ENCODE measurements at places on chromosomes 3 and 15.
A peak's percentile ranks its signal among the peaks of the same experiment; 100 is the strongest.

DNA sequence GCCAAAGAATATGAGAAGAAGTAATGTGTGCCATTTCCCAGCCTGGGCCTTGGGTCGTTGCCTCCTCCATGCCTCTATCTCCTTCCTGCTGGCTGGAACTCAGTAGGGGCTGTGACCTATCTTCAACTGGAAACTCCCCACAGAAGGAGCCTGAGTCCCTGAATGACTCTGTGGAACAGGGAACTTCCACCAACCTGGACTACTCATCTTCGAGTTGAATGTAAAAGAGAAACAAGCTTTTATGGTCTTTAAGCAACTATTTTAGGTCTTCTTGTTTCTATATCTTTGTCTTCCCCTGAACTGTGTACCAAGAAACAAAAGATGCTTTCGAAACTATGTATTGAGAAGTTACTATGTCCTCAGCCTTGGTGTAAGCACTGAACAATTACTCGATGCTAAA, 355.3 kb upstream of the NR2F2 start:
- no peak for DNase-seq

- no peak for DNase-seq
These were observed 104.2 kb downstream of the ITPR1 start for GRCh38 chr3:4597208-4597985.

- DNase-seq: no peak
These were observed 94.2 kb downstream of the ZBTB20 start for GRCh38 chr3:115052906-115053305.

- DNase-seq: no peak
These were observed 270.0 kb downstream of the NAALADL2 start for GRCh38 chr3:175129126-175129525.

DNA sequence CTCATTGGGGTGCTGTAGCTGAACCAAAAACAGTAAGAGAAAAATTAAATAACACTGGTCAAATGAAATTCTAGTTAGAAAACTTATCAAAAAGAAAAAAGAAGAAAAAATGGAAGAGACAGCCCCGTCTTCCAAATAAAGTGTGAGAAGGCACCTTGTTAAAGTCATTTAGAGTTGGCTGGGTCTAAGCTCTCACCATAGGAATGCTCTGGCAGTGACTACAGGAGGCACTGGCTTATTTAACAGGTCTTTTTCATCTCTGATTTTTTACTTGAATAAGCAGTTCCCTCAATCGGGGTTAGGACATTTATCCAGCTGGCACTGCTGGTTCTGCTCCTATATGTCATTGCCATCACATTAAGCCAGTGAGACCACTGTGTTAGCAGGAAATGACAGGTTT, 1.6 kb upstream of the ABI3BP start:
- no peak for DNase-seq

- no peak for DNase-seq
These were observed 24.9 kb upstream of the MYZAP start for GRCh38 chr15:57566834-57567233.

GRCh38 chr3:71201939-71202338, 381.6 kb downstream of the FOXP1 start:
- no peak for DNase-seq

DNA sequence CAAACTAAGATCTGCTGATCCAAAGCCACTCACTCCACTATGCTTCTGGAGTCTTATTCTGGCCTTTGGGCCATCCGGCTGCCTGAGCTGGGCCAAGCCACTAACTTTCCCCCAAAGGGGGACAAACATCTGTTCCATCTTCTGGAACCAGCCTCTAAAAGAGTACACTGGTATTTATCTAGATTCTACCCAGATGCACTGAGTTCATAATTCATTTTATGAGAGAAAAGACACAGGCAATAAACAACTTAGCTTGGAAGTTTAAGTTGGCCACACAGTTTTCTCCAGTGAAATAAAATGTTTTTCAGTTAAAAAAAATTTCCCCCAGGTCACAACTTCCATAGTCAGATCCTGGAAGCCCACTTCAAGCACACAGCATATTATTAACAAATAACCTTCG, 80.1 kb upstream of the ARHGEF3 start:
- DNase-seq: no peak

DNA sequence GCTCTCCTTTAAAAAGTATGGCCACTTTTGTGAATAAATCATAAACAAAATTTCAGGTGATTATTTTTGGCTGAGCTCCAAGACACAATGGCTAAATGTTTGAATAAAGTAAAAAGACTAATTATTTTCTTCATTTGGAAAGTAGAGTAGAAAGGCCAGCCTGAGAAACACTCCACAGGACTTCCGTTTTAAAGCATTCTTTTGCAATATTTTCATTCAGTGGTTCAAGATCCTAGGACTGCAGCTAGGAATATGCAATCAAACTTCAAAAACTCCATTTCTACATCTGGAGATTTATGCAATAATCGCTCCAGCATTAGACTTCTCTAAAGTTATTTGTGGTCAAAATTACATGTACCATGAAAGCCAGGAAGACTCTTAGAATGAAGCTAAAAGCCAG, 62.8 kb downstream of the MECOM start:
- DNase-seq: no peak

DNA sequence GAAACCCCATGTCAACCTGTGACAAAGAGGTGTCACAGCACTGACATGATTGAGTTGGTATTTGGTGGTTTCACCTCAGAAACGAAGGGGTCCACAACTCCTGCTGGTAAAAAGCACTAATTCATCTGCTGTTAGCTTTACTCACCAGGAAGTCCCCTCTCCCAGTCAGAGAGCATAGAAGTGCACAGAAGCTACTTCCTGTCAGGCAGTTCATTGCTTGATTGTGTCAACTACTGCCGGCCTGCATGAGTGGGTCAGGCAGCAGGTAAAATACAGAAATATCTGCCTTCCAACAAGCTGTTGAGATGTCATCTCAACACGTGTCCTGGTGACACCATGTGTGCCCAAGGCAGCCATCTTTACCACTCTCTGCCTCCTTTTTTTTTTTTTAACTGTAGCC, 596.6 kb upstream of the NR2F2 start:
- no peak for DNase-seq

GRCh38 chr3:113606539-113607218, 74.3 kb downstream of the SIDT1 start:
- DNase-seq: no peak

DNA sequence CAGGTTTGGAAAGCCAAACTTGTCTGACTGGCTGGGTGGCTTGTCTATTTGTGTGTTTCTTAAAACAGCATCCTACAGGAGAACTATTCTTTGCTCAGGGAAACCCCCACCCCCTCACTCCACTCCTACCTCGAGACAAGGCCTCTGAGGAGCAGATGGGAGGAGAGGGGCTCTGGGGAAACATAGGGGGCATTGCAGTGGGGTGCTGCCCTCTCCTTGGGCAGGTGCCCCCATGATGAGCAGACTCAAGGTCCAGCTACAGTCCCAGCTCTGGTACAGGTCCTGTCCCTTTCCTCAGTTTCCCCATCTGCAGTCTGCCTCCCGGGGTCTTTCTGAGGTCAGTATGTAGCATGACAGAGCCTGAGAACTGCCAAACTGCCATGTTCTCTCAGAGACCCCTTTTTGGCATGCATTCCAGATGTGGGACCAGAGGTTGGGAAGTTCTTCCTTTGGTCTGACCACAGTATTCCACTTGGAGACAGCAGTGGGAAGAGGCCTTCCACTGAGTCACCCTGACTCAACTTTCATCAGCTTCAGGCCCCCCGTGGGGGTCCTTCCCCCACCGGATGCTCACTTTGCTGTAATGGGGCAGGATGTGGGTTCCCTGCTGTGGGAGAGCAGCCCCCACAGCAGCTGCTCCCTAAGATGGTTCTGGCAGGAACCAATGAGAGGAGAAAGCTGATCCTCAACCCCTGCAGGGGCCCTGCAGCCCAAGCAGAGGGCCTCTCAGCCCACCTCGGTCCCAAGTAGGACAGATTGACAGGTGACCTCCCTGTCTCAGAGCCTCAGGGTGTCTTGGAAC, 32.3 kb upstream of the CYP11A1 start:
- peak; percentile 54 for DNase-seq

- DNase-seq: no peak
These were observed 69.3 kb downstream of the FOXB1 start for GRCh38 chr15:60073466-60073840.

DNA sequence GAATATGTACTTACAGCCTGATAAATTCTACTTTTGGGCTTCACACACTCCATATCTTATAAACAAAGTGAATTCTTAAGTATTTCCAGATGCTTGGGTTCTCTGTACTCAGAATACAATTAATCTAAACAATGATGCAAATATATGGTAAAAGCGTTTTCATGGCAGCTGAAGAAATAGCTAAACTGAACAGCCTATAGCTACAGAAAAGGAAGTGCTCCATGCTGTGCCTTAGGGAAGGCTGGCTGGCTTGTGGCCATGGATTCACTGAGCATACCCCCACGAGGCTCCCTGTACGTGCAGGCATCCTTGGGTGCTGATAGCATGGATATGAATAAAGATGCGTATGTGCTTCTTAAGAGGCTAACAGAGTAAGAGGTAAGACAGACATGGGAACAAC, 264.0 kb downstream of the KLF13 start:
- DNase-seq: no peak

DNA sequence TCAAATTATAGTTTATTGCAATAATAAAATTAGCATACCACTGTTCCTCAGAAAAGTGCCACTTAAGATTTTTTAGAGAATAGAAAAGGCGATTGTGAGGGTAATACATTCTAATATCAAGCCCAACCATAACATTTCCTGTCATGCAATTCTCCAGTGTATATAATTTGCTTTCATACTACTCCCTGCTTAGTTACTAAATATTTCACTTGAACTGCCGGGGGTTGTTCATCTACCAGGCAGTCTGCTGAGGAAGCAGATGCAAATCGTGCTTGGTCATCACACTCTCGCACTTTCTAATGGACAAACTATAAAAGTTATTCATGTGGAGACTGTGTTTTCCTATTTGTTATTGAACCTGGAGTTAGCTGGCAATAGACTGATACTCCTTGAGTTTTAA, 645.6 kb upstream of the CBLB start:
- no peak for DNase-seq

DNA sequence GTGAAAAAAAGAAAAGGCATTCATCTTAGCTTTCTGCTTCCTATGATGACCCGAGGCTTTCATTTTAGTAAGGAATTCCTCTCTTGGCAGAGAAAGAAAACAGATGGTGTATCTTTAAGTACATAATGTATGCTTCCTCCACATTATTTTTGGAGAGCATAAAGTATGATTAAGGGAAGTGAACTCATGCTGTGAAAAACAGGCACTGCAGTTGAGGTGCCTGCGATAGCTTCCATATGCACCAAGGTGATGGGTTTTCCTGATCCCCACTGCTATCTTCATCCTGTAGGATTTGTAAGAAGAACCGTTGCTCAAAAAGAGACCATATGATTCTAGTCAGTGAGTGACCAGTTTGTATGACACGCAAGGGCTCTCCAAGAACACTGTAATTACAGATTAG, 411.5 kb upstream of the MCTP2 start:
- no peak for DNase-seq

- DNase-seq: peak; percentile 82
These were observed 9.7 kb downstream of the EOMES start for GRCh38 chr3:27712136-27713077.

DNA sequence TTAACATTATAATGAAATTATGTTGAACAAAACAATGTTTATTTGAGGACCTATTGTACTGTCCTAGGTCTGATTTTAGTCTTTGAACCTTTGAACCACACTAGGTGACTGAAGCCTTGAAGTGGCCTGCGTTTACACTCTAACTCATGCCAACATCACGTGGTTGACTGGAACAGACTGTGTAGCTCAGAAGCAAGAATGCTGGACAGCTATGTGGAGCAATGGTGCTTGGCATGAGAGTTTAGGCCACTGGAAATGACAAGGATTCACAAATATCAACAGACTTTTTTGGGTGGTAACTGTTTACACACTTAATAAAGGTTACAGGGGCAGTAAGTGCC, 391.5 kb downstream of the RAP2B start:
- no peak for DNase-seq

Data from hematopoietic multipotent progenitor cell (in vitro differentiated cells).